NCI-H345 (cell line): ENCODE measurements at places on chromosomes 7 and 10.

GRCh38 chr7:159088016-159088865 lies 56.4 kb downstream of the VIPR2 start:
- DNase-seq, result no peak

GRCh38 chr7:91398341-91398740 lies 134.1 kb downstream of the FZD1 start:
- DNase-seq, result no peak

DNA sequence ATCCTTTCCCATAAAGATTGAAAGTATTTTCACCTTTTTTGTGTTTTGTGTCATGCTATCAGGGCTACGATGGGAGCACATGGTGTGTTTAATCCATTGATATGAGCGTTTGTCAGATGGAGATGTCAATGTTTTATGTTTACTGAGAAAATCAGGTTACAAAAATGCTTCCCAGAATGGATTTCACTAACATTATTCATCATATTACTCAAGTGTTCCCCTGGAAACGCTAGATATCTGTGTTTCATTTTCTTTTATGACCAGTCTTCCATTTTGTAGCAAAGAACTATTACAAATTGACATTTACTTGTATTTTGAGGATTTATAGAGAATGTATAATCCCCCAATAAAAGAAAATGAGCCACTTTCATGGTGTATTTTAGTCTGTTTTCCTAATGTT lies 293.5 kb upstream of the AKR1E2 start:
- DNase-seq, result no peak

- no peak for DNase-seq
These were observed 27.7 kb upstream of the SLC25A13 start for GRCh38 chr7:96349572-96349971.

- no peak for DNase-seq
These were observed 140.3 kb upstream of the ODAD2 start for GRCh38 chr10:28139138-28139537.

- DNase-seq, result no peak
These were observed 220.0 kb upstream of the LRRN3 start for GRCh38 chr7:110870926-110871325.

GRCh38 chr7:95155965-95156364 lies 168.4 kb downstream of the PON1 start:
- no peak for DNase-seq

DNA sequence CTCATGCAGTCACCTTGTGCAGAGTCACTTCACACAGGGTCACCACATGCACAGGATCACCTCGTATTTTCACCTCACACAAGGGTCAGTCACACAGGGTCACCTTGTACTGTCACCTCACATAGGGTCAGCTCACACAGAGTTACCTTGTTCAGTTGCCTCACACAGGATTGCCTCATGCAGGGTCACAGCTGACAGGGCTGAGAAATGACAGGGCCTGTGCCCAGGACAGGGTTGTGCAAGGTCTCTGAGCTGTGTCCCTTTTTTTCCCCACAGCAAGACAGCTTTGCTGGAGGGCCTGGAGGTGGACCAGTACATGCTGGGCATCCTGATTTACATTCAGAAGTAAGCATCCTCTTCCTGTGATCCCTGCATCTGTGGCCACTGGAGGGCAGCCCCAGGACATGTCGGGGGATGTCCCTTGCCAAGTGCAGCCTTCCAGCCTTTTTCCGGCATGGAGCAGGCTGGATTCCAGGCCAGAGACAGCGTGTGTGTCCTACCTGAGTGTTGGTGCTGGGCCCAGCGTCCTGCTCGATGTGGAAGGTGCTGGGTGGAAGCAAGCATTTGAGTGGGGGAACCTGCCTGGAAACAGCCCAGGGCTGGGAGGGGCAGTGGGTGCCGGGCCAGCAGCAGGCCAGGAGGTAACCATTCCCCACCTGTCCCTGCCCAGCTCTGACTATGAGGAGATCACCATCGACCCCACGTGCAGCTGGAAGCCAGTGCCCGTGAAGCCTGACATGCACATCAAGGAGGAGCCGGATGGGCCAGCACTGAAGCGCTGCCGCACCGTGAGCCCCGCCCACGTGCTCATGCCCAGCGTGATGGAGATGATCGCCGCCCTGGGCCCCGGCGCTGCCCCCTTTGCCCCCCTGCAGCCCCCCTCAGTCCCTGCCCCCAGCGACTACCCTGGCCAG lies 16.3 kb downstream of the ZMIZ2 start:
- no peak for DNase-seq

DNA sequence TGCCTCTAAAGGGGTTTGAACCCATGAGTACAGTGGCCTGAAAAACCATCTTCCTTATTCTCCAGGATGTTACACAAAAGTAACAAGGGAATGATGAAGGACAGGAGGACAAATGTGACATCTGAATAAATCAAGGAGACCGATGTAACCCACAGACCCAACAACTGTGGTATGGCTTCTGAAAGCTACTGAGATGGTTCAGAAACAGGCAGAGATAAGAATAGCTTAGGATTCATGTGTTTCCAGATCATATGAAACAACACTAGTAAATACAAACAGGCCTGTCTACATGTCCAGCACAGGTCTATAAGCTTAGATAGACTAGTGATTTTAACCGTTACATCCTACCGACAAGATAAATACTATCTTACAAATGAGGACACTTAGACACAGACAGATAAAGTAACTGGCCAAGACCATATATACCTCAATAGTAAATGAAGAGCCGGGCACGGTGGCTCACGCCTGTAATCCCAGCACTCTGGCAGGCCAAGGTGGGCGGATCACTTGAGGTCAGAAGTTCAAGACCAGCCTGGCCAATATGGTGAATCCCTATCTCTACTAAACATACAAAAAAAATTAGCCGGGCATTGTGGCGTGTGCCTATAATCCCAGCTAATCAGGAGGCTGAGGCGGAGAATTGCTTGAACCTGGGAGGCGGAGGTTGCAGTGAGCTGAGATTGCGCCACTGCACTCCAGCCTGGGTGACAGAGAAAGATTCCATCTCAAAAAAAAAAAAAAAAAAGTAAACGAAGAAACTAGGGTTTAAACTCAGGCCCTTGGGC lies 88.7 kb downstream of the SORBS1 start:
- no peak for DNase-seq

GRCh38 chr10:5765617-5766016 lies 47.6 kb downstream of the GDI2 start:
- DNase-seq, result no peak

GRCh38 chr7:123929107-123929506 lies 4.1 kb downstream of the SPAM1 start:
- no peak for DNase-seq

DNA sequence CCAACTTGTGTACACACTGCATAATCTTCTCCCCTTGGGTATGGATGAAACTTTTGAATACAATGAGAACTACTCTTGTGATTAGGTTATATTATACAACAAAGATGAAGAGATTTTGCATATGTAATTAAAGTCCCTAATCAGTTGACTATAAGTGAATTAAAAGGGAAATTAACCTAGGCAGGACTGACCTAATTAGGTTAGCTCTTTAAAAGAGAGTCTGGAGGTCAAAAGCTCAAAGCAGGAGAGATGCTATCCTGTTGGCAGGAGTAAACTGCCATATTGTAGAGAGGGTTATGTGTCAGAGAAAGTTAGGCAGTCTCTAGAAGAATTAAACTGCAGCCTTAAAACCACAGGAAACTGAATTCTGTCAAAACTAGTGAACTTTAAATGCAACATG lies 29.4 kb downstream of the HGF start:
- DNase-seq, result no peak

DNA sequence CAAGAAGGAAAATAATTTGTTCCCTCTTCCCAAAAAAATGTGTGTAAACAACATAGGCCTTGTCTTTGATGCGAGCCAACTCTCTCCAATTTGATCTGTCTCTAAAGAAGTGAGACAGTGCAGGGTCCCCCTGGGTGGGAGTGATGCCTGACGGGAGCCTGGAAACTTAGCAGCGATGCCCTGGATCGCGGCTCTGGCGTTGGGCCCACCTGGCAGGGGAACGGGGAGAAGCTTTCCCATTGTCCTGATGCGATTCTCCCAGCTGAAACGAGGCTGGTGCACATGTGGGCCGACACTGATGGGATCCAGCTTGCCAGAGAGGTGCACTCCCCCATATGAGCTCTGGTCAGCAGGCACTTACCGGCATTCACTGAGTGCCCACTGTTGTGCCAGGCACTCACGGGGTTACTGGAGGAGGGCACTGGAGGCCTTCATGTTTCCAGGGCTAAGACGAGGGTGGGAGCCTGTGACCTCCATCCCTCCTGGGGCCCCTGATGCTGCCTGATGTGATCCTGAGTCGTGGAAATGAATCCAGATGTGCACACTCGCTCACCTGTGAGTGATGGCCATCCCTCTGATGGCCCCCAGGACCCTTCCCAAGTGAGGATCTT lies 132.8 kb downstream of the PTPN20 start:
- DNase-seq, result no peak

DNA sequence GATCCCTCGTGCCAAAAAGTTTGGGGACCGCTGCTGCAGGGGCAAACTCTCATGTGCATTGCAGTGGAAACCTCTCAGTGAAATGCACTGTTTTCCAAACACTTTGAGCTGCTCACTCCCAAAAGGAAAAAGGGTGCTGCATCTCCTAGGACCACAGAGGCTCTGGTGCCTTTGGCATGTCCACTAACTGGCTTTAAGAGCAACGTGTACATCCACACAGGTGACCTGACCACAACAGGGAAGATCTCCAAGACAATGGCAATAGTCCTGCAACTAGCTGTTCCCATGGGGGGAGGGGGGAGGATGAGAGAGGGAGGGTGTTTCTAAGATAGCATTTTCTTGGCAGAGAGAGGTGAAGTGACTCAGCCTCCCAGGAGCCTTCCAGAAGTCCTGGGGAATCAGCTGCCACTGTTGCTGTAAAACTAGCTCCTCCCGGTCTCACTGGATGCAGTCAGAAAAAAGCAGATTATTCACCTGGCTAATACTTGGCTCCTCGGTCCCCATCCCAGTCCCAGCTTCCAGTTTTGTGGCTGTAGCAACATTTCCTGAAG lies 181.7 kb downstream of the HECW1 start:
- DNase-seq, result no peak

GRCh38 chr7:130352194-130353074 lies 7.8 kb downstream of the CPA5 start:
- peak; percentile 92 for DNase-seq

DNA sequence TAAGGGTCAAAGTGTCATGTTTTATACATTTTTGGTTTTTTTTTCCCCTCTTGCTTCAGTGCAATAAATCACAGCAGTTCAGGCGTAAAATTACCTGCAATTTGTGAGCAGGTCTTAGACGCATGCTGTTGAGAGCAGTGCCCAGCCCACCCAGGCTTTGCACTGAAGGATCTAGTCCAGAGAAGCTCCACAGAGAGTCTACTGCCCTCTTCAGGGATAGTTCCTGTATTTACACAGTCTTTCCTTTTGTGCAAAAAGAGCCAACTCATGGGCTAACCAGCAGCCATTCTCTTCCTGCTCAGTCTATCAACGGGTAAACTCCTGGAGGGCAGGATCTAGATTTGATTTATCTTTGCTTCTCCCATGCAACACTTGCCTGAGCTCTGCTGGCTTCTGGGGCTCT lies 82.2 kb upstream of the NAMPT start:
- DNase-seq, result peak; percentile 3

GRCh38 chr7:61576-62360 lies 130.6 kb upstream of the FAM20C start:
- no peak for DNase-seq

DNA sequence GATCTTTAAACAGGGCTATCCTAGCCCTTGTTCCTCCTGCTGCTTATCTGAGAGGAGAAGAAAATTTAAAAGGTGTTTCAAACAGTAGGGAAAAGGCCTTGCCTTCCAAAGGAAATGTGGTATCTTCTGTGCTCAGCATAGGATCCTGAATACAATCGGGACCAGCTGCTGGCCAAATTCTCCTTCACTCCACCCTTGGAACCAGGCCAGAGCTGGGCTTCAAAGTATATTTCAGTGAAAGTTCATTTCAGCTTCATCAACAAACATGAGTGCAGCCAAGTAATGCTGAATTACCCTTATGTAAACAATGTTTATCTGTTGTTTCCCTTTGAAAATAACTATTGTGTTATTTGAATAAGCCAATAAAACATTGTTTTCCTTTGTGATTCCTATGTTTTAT lies 146.5 kb upstream of the MEOX2 start:
- peak; percentile 81 for DNase-seq

DNA sequence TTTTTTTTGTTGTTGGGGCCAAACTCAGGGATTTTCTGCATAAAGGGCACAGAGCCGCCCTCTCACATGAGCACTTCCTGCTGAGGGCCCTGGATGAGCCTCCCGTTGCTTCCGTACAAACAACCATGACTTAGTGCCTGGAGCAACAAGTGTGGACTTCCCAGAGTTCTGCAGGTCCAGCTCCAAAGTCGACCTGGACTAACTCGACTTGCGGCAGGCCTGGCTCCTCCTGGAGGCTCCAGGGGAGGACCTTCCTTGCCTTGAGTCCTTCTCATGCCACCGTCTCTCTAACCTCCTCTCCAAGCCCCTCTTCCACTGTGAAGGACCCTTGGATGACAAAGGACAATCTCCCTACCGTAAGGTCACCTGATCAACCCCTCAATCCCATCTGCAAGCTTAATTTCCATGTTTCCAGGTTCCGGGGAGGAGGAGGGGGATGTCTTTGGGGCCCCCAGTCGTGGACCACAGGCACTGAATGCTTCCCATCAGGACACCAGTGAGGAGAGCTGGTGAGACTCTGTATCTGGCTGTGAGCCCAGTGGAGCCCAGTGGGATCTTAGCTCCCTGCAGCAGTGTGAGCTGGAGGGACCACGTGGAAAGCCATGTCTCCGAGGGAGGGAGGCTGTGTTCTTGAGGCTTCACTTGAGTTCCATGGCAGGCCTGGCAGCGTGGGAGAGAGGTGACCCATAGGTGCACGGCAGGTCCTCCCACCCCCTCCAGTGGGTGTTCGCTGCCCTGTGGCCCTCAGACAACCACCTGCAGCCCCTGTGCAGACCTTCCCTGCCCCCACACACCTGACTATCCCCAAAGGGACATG lies 199.5 kb upstream of the PPP2R2D start:
- peak; percentile 1 for DNase-seq

GRCh38 chr10:113517165-113517900 lies 35.5 kb upstream of the HABP2 start:
- DNase-seq, result no peak

DNA sequence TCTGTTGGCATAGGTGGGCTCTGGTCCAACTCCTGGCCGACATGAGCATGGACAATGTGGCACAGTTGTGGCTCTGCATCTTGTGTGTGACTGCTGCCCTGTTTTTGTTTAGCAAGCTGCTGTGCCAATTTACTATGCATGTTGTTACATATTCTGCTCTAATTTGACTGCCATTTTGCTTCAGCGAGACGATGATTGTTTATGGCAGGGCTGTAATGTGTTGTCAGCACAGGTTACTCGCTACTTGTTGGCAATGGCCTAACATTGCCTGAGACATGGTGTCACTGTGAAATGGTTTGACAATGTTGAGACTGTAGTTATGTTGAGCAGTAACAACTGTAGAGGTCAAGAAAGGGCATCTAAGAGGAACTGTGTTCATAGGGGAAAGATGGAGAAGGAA lies 659.6 kb downstream of the AUTS2 start:
- no peak for DNase-seq

GRCh38 chr7:50069613-50070012 lies 23.4 kb downstream of the ZPBP start:
- peak; percentile 56 for DNase-seq
